Activated CD4-positive, alpha-beta T cell treated with anti-CD3 and anti-CD28 coated beads, Interleukin-2, amount 50 U/mL, for 48 hours (primary cell): ENCODE measurements at places on chromosomes 3 and 15.

- no peak for DNase-seq
Measured at GRCh38 chr3:192011137-192011536, 550.2 kb downstream of the PYDC2 start.

- DNase-seq = no peak
Measured at GRCh38 chr3:179760944-179761343, 108.1 kb downstream of the USP13 start.

- DNase-seq = no peak
Measured at GRCh38 chr3:181872887-181873286, 161.2 kb downstream of the SOX2 start.

DNA sequence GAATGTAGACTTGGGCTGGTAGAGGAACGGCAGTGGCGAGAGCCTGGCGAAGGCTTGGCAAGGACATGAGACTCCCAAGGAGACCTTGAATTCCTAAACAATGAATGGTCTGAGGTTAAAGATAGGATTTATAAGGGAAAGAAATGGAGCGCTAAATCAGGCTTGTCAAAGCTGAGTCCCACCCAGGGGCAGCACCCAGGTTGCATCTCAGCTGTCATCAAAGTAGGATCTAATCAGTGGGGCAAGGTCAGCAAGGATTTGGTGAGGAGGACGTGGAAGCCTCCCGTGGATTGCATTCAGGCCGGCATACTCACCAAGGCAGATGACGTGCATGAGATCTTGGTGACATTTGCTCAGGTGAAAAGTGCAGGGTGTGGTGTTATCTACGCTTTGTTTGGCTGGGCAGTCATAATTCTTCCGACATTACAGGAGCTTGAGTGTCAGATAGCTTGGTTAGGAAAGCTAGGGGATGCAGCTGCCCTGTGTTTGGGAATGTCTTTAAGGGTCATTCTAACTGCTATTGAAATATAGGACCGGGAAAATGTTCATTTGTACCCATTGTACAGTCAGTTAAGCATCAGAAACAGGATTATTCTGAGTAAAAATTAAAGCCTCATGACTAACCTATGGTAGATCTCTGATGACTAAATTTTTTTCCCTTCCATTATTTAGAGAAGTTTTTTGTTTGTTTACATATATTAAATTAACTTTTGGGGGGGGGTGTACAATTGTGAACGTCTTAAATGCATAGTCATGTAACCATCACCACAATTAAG, 99.4 kb upstream of the TSC22D2 start:
- DNase-seq = no peak

GRCh38 chr3:23277688-23278087, 74.6 kb downstream of the UBE2E2 start:
- DNase-seq = no peak

DNA sequence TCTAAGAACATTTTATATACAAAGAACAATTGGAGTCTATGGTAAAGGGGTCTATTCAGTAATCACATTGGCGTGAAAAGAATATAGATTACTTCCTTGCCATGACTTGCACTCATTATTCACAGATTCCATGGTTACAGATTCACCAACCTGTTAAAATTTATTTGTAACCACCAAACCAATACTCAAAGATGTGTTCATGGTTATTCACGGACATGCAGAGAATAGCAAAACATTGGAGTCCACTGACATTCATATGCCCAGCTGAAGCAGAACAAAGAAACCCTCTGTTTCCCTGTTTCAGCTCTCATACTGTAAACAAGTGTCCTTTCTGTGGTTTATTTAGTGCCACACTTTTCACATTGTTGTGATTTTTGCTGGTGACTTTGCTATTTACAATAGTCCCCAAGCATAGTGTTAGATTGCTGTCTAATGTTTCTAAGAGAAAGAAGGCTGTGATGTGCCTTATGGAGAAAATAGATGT, 185.8 kb upstream of the TTC14 start:
- no peak for DNase-seq

- no peak for DNase-seq
Measured at GRCh38 chr15:96768435-96768789, 437.9 kb downstream of the NR2F2 start.

GRCh38 chr3:160472344-160472743, 22.8 kb upstream of the TRIM59 start:
- DNase-seq = no peak

DNA sequence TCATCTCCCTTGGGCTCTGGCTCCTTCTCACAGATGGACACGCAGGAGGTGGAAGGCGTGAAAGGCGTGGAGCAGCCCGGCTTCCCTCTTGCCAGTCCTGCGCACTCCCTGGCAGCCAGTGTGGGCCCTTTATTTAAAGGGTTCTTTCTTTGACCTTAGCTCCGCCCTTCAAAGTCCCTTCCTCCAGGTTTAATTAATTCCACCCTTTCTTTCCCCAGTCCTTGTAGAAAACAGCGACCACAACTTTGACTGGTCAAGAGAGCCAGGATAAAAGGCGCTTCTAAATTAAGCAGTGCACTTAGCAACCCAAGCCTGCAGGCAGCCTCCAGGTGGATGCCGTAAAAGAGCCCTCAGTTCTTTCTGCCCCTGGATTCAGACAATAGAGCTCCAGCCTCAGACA, at the start of gene HDC:
Gene HDC, minus strand, starts transcription at position 107 of the 400 bp plus-strand sequence. Its CDS starts 103 bp downstream, at position 4.
- no peak for DNase-seq

GRCh38 chr3:69091389-69092029, 6.8 kb downstream of the ARL6IP5 start:
- no peak for DNase-seq

DNA sequence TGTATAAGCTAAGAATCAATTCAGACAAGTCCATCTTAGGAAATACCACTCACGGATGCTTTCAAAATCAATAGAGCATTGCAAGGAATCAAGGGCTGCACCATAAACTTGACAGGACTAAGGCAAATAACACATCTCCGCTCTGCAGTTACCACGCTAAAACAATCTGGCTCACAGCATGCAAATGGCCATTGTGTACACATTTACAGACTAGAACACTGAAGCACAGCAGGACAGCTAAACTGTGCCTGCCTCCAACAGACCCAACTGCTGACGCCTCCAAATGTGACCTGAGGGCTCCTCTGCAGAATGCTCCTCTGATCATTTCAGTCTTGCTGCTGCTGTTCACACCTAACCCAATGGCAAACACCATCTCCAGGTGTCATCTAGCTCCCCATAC, 104.3 kb downstream of the MEX3B start:
- no peak for DNase-seq

DNA sequence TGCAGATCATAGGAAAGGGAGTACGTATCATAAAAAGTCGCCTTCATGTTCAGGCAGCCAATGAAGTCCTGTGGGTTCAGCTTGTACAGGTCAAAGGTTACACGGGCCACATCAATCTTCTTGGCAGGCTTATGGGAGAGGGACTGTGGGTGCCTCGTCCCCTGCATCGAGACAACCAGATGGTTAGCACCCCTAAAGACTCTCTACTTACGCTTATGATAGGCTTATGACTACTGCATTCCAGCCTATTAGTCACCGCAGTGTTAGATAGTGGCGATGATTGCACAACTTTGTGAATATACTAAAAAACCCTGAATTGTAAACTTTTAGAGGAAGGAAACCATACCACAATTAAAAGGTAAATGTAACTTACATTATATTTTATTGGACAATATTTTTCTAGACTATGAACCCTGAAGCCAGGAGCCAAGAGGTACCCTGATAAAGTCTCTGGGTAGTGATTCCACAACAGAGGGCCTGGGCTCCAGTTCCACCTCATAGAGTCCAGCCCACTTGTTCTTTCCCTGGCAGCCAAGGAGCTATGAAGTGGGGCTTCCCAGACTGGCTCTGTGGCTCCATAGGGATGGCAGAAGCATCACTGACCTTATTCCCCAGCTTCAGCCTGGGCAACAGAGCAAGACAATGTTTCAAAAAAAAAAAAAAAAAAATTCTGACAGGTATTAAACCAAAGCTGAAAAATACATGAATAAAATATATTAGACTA, 2.5 kb upstream of the FANCD2 start:
- no peak for DNase-seq

DNA sequence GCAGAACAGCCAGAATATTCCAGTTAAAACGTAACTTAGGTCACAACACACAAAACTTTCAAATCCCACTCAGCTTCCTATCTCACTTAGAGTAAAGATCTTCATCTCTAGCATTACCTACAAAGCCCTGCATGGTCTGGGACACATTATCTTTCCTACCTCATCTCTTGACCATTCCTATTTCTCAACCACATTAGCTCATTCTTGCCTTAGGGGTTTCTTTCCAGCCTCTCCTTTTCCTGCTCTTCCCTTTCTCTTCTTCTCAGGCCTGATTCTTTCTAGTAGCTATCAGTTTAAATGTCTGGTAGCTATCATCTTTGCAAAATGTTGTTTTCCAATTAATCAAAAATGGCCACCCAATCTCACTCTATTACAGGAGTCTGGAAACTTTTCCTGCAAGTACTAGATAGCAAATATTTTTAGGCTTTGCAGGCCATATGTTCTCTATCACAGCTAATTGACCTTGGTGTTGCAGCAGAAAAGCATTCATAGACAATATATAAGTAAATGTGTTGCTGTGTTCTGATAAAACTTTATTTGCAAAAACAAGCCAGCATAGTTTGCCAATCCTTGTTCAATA, 15.1 kb upstream of the CBLB start:
- no peak for DNase-seq

DNA sequence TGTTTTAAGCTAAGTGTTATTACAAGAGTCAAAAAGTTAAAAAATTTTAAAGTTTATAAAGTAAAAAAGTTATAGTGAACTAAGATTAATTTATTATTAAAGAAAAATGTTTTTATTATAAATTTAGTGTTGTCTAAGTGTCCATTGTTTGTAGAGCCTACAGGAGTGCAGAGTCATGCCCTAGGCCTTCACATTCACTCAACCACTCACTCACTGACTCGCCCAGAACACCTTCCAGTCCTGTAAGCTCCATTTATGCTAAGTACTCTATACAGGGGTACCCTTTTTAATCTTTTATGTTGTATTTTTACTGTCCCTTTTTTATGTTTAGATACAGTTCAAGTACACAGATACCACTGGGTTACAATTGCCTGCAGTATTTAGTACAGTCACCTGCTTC, 37.2 kb downstream of the EEFSEC start:
- no peak for DNase-seq

GRCh38 chr3:190336516-190337189, 14.4 kb upstream of the CLDN1 start:
- DNase-seq = no peak
